ENCODE measurements at places on chromosomes 2 and 18. TPM values are rescaled to one million over a fixed set of nuclear protein-coding genes. Genes with fewer than 3 reads are reported as not detected.

GRCh38 chr2:210539035-210539434, 17.4 kb upstream of the CPS1 start:
- DNase-seq, result no peak
- H3K36me3 ChIP-seq, result no peaks in the 10 kb centered on the region
- H3K4me1 ChIP-seq, result no peaks in the 10 kb centered on the region

DNA sequence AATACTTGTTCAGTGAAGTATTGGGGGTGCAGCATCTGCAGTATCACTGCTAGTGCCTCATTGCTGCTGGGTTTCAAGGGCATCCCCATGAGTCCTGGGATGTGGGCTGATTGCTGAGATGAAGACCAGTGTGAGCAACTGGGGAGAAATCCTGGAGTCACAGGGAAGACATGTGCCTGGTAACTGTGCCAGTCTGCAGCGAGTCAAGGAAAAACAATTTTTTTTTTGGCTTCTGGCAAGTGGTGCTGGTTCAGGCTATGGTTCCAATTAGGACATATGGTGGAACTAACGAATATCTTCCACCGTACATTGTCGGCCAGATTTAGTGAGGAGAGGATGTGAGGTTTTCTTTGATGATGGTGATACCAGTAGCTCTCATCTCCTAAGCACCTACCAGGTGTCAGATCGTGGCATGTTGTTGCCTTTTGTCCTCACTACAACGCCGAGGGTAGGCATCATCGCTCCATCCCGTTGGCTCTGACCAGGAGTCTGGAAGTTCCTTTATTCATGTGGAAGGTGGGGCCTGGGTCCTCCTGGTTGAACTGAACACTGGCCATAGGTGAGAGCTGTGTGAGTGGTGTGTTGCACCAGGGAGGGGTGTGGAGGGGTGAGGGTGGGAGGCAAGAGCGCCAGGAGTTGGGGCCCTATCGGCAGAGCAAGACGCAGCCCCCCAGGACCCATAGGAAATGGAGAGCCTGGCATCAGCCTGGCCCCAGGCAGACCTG, 118.0 kb upstream of the HS6ST1 start:
- DNase-seq, result peak; percentile 44
- no peaks in the 10 kb centered on the region for H3K27me3 ChIP-seq
- H3K4me3 ChIP-seq, result no peak overlapping the region
- no peaks in the 10 kb centered on the region for H3K36me3 ChIP-seq

The MOCOS gene
- 0.11 TPM for total RNA-seq

The NTSR2 gene
- total RNA-seq, result not detected

The RAPGEF4 gene
- 14.1 TPM for total RNA-seq
